ENCODE measurements at places on chromosomes 3 and 15.
A peak's percentile ranks its signal among the peaks of the same experiment; 100 is the strongest.

DNA sequence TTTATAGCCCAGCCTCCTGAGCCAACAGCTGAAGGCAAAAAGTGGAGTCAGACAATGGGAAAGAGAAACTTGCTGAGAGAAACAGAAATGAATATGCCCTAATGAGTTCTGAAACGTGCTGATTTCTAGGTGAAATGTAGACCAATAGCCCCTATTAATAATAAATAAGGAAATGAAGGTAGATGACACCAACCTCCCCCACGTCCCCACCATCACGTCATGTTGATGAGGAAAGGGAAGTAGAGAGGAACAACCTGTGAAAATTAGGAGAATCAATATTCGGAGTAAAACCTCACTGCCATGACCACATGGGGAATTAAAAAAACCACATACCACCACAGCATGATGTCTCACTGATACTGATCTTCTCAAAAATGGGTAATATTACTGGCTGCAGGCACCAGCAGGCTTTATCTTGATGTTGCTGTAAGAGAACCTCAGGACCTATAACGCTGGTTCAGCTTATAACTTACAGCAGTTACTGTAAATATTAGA is 64.0 kb downstream of the KAT2B start:
- no peak for DNase-seq

DNA sequence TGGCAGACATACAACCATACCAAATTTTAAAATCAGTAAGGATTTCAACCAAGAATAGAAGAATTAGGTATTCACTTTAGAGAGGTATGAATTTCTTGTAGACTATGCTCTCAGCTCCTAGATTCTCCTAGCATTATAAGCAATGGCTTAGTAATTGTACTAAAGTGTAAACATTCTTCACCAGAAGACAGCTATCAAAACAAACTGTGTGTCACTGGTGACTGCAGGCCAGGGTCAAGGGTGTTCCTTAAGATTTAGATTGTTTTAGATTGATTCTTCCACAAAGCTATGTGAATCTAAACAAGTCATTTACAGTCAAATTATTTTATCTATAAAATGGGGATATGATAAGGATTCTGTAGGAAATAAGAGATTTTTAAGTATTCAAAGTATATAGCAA is 23.1 kb upstream of the GP5 start:
- DNase-seq = no peak

DNA sequence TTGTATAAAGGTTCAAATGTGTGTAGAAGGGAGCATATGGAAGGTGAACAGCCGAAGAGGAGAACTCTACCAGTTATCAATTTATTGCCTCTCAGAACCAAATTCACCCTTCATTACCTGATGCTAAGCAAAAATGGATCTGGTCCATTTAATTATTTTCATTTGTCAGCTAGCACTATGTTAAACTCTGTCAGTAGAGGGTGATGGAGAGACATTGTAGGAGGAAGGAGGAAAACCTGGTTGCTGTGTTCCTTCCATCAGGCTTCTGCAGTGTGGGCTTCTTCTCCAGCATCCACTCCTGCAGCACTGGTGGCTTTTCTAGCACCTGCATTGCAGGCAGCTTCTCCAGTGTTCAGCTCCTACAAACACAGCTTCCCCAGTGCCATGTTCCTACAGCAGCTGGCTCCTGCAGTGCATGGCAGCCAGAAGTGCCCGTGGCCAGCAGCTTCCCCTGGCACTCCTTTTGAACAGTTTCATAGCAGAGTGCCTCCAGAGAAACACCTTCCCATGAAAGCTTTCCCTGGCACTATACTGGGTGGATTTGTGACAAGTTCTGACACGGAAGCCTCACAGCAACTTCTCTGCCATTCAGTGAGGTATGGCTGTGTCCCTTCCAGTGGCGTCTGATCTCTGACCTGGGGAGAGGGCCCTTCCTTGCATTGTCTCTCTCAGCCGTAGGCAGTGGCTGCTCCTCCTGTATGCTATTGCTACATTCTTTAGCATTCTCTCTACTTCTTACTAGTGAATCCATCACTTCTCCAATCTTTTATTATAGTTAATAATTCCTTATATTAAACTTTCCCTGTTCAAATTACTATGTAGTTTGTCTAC is 14.6 kb upstream of the IL17RD start:
- DNase-seq = no peak

DNA sequence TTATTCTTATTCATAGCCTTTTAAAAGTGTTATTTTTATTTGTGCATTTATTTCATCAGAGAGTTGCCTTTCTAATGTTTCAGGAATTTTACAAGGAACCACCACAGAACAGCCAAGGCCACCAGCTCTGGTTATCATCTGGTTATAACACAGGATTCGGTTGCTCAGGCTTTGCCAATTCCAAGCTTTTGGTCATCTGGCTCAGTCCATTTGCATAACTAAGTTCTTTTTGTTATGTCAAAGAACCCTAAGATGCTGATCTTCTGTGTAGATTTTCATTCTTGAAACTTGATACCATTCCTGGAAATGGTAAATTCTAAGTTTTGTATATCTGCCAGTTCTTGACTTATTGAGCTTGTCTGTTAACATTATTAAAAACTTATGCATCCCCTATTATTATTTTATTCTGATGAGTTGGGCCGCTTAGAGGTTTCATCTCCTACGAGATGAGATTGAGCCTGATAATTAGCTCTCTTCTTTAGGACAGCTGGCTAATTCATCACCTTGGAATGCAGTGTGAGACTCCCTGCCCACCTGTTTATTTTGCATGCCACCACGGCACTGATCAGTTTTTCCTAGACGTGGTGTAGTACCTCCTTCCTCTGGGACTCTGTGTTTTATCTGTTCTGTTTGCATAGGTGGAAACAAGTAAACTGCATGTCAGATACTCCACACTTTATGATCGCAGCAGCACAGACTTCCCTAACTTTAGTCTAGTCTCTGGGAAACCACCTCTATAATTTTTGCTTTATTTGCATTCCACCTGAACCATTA is 264.8 kb downstream of the SLCO3A1 start:
- no peak for DNase-seq

DNA sequence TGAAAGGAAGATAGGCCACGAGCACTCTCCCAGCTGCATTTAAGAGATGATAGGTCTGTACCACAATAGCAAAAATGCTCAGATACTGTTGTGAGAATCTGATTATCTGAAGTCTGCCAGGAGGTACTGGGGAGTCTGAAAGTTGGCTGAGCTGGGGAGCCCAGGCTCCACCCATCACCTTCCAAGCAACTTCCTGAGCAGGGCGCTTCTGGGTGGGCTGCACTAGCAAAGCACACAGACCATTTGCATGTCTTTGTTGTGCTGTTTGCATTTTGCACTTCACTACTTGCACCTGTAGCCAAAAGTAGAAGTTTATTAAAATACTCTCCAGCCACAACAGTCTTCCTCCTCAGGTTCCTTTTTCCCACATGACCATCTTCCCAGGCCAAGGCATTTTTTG is 133.2 kb downstream of the ALDH1A2 start:
- no peak for DNase-seq

GRCh38 chr3:105830836-105831235 is 38.0 kb downstream of the CBLB start:
- no peak for DNase-seq

GRCh38 chr15:45205192-45205591 is 17.4 kb upstream of the SHF start:
- peak; percentile 20 for DNase-seq
